Endodermal cell (in vitro differentiated cells): ENCODE measurements at places on chromosomes 4 and X. TPM values are rescaled to one million over a fixed set of nuclear protein-coding genes. Genes with fewer than 3 reads are reported as not detected.

Gene FAM47A
- not detected in 2 replicates for total RNA-seq

Gene CLTRN
- 7.2 and 8.5 TPM in 2 replicates for total RNA-seq

Gene ZMAT1
- 7.6 to 9.0 TPM (median 8.4 TPM) in 3 replicates for total RNA-seq

Gene SPATA18
- total RNA-seq = 1.4 to 2.2 TPM (median 1.4 TPM) in 3 replicates

Gene AKAP4
- 0.25 TPM in 1 of 2 replicates, not detected in the other for total RNA-seq

Gene TEC
- 3.8 and 4.4 TPM in 2 replicates for total RNA-seq

Gene ASB12
- 0.29 and 0.48 TPM in 2 replicates for total RNA-seq

Gene BEX4
- 71.0 to 93.9 TPM (median 78.8 TPM) in 3 replicates for total RNA-seq

Gene LYAR
- total RNA-seq = 26.3 and 26.6 TPM in 2 replicates

Gene TLR10
- total RNA-seq = not detected in 3 replicates

Gene SPANXN2
- not detected in 2 replicates for total RNA-seq

Gene GAGE12J
- not detected in 2 replicates for total RNA-seq

Gene TENM3
- 36.4 and 39.5 TPM in 2 replicates for total RNA-seq

Gene SEC24B
- total RNA-seq = 40.9 and 42.5 TPM in 2 replicates

Gene GABRG1
- total RNA-seq = 0.05 and 0.07 TPM in 2 replicates

Gene ZNF732
- 16.0 to 24.2 TPM (median 23.4 TPM) in 3 replicates for total RNA-seq

Gene POU4F2
- not detected in 3 replicates for total RNA-seq

Gene ZAR1
- 0.18 and 0.27 TPM in 2 replicates for total RNA-seq

Gene PSAPL1
- total RNA-seq = 0.13 and 0.14 TPM in 2 replicates

Gene MAGEA12
- not detected in 2 replicates for total RNA-seq

Gene MND1
- total RNA-seq = 15.4 and 17.1 TPM in 2 replicates

Gene KIAA1210
- not detected in 2 replicates for total RNA-seq

Gene FGF5
- total RNA-seq = 0.32 and 1.6 TPM in 2 replicates

Gene PDLIM3
- 2.5 and 4.3 TPM in 2 replicates for total RNA-seq

Gene GPR34
- not detected in 3 replicates for total RNA-seq

Gene NLRP2B
- not detected in 3 replicates for total RNA-seq

Gene PAGE4
- not detected in 3 replicates for total RNA-seq

Gene CHRNA9
- 0.75 and 0.90 TPM in 2 replicates for total RNA-seq

Gene PRSS48
- total RNA-seq = not detected in 3 replicates

Gene RAB40A
- 0.51 to 0.55 TPM in 2 of 3 replicates, not detected in the other for total RNA-seq

Gene SLC9B1
- 0.68 and 1.4 TPM in 2 replicates for total RNA-seq
